ENCODE measurements at places on chromosomes 5 and 9. TPM values are rescaled to one million over a fixed set of nuclear protein-coding genes. Genes with fewer than 3 reads are reported as not detected.

DNA sequence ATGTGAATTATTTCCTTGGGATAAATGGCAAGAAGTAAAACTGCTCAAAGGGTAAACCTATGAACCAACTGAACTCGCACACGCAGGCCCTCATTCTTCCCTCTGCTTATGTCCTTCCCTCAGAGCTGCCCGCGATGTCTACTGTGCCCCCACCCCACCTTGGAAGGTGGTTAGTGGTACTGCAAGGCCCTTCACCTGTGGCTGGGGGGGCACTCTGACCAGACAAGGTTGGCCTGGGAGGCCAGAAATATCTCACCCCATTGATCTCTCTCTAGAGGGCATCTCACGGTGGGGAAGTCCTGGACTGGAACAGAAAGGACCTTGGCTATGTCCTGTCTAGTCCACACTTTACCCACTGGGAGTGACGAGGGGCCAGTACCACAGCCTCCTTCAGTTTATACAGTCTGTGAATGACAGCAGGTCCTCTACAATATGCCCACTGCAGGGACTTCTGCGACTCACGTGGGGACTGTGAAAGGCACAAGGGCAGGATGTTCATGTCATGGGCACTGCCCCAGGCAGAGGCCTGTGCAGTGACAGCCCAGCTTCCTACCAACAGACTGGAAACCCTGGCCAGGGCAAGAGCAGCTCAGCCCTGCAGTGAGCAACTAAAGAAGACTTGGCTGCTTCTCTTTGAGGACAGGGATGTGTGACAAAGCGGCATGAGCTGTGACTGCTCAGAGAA lies 56.8 kb upstream of the SYNPO start:
- H3K4me3 ChIP-seq, result no peak overlapping the region
- no peak for DNase-seq
- no peaks in the 10 kb centered on the region for H3K36me3 ChIP-seq

The FOXD4 gene
- not detected for total RNA-seq

GRCh38 chr5:38330207-38330606 lies 71.8 kb downstream of the EGFLAM start:
- DNase-seq, result no peak
- H3K4me1 ChIP-seq, result no peaks in the 10 kb centered on the region
- no peak overlapping the region for H3K4me3 ChIP-seq
- H3K27ac ChIP-seq, result no peak overlapping the region
- H3K36me3 ChIP-seq, result no peaks in the 10 kb centered on the region
- no peaks in the 10 kb centered on the region for H3K27me3 ChIP-seq

DNA sequence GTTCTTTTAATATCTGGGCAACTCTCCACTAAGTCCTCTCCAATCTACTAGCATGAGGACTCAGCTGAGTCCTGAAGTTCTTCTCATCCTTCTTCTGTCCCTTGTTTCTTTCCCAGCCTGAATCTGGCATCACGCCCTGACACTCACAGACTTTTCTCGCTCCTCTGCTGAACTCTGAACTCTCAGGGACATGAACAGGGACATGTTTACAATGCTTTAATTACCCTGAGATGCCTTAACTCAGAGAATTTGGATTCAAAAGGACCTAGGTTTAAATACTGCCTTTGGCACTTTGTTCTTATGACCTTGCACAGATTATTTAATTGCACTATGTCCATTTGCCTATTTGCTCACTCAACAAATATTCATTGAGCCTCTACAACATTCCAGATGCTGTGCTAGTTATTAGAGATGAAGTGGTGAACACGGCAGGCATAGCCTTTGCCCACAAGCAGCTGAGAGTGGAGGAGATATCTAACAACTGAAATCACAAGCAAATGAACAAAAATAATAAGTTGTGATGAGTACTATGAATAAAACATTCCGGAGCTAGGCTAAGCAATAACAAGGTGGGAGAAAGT lies 106.0 kb downstream of the ADRB2 start:
- no peaks in the 10 kb centered on the region for H3K27me3 ChIP-seq
- no peak overlapping the region for H3K4me3 ChIP-seq
- H3K4me1 ChIP-seq, result peaks cover 4% of the 10 kb centered on the region
- no peaks in the 10 kb centered on the region for H3K36me3 ChIP-seq

The FOXD4L5 gene
- total RNA-seq, result 0.90 TPM

GRCh38 chr5:177316005-177316404 lies 4.3 kb upstream of the MXD3 start:
- no peaks in the 10 kb centered on the region for H3K36me3 ChIP-seq
- DNase-seq, result no peak
- H3K27ac ChIP-seq, result no peak overlapping the region
- H3K4me3 ChIP-seq, result no peak overlapping the region
- H3K4me1 ChIP-seq, result peaks cover 22% of the 10 kb centered on the region

GRCh38 chr5:67453111-67453905 lies 256.7 kb upstream of the CD180 start:
- no peak overlapping the region for H3K27ac ChIP-seq
- H3K36me3 ChIP-seq, result no peaks in the 10 kb centered on the region
- no peak overlapping the region for H3K4me3 ChIP-seq
- no peaks in the 10 kb centered on the region for H3K27me3 ChIP-seq
- no peak for DNase-seq

DNA sequence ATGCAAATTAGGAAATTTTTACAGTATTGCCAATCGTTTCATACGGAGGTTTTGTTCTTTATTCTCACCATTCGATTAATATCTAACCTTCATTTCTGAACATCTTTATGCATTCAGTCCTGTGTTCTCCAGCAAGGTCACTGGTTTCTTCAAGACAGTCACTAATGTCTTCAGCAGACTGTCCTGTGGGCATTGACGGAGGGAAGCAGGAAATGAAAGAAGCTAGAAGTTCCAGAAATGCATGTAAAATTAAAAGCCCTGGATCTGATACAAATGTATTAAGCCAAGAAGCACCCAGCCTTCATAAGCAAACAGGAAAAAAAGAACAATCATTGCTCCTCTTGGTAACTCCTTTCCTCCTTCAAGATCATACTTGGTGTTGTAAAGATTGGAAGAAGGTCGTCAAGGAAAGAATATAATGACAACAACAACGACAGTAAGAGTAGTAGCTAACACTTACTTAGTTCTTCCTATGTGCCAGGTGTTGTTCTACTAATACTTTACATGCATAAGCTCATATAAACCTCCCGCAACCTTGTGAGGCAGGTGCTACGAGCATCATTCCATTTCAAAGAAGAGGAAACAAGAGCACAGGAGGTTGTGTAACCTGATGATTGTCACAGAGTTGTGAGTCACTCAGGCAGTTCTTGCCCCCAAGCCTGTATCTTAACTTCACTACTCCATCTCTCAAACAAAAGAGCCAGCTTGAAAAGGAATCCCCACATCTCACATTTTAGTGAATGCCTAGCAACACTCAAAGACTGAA lies 59.9 kb upstream of the CER1 start:
- no peaks in the 10 kb centered on the region for H3K27me3 ChIP-seq
- H3K36me3 ChIP-seq, result no peaks in the 10 kb centered on the region
- no peak for DNase-seq
- H3K27ac ChIP-seq, result no peak overlapping the region

GRCh38 chr9:35603506-35603985 lies 1.5 kb upstream of the TESK1 start:
- H3K4me3 ChIP-seq, result peak overlapping the region; percentile 35
- peaks cover 30% of the 10 kb centered on the region for H3K4me1 ChIP-seq
- DNase-seq, result peak; percentile 58
- H3K27me3 ChIP-seq, result no peaks in the 10 kb centered on the region
- peak overlapping the region; percentile 90 for H3K27ac ChIP-seq
- H3K36me3 ChIP-seq, result no peaks in the 10 kb centered on the region

The PRRX2 gene
- 9.6 TPM for total RNA-seq

DNA sequence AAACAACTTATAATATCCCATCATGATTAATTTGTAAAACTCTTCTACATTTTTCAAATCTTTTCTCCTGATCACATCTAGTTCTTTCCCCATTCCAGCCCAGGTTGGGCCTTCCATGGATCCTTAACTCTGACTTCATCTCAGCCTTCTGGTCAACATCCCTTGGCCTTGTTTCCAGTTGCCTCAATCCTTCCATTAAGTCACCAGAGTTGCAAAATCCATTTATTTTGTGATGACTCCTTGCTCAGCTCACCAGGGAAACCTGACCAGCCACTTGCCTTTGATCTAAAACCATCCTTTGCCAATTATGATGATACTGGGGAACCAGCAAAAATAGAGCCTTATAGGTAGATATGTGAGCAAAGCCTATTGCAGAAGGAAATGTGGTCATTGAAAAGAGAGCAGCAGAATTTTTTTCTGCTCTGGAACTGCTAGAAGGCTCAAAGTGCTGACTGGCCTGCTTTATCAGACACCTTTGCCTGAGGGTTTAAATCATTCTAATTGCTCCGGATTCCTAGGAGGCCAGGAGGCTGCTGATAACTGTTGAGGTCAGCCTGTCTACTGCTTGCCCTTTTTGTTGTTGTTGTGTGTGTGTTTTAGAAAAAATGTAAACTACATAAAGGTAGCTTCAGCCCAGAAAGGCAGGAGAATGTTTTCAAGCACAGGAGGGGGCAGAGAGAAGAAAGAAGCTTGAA lies 512.2 kb upstream of the GRIA1 start:
- H3K4me3 ChIP-seq, result no peak overlapping the region
- H3K4me1 ChIP-seq, result no peaks in the 10 kb centered on the region
- no peak for DNase-seq
- no peaks in the 10 kb centered on the region for H3K36me3 ChIP-seq
- H3K27ac ChIP-seq, result no peak overlapping the region

The LCN1 gene
- not detected for total RNA-seq

DNA sequence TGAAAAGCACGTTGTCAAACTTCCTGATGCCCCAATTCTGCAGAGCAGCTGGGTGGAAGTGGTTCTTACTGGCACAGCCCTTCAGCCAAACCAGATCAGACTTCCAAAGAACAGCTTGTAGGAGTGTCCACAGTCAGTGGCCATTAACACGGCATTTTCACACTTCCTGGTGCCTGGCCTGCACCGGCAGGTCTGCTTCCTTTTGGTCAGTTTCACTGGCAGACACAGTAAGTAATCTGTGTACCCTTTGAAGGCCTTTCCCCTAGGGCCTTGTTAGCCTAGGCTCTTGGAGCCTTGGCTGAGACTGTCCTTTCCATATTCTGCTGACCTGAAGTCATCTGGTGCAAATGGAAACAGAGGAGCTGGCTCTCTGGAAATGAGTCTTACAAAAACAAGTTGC lies 297.5 kb upstream of the TNC start:
- no peak overlapping the region for H3K4me3 ChIP-seq
- H3K27me3 ChIP-seq, result no peaks in the 10 kb centered on the region

The KIF20A gene
- not detected for total RNA-seq

- H3K36me3 ChIP-seq, result no peaks in the 10 kb centered on the region
- no peak for DNase-seq
- H3K4me1 ChIP-seq, result no peaks in the 10 kb centered on the region
- H3K27ac ChIP-seq, result no peak overlapping the region
- H3K27me3 ChIP-seq, result no peaks in the 10 kb centered on the region
Observed at GRCh38 chr9:75039009-75039408, 10.9 kb upstream of the CARNMT1 start.

The INSL4 gene
- total RNA-seq, result not detected

DNA sequence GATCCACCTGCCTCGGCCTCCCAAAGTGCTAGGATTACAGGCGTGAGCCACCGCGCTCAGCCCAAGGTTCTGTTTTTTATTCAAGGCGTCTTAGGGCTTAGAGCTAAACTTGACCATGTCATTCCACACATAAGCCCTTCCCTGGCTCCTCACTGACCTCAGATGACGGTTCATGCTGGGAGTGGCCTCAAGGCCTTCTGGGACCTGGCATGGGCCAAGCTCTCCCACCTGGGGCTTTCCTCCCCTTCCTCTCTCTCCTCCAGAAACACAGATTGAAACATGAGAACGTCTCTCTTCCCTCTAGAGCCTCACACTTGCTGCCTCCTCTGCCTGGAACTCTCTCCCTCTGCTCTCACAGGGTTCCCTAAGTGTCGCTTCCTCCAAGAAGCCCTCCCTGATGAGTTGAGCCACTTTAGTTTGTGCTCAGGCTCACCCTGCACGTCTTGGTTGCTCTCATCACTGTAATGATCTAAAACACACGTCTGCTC lies 155.6 kb upstream of the IER5L start:
- no peak overlapping the region for H3K4me3 ChIP-seq
- no peaks in the 10 kb centered on the region for H3K27me3 ChIP-seq
- no peaks in the 10 kb centered on the region for H3K4me1 ChIP-seq
- no peaks in the 10 kb centered on the region for H3K36me3 ChIP-seq
- no peak for DNase-seq
- peak overlapping the region; percentile 50 for H3K27ac ChIP-seq

GRCh38 chr5:173972925-173973615 lies 15.9 kb upstream of the C5orf47 start:
- no peaks in the 10 kb centered on the region for H3K27me3 ChIP-seq
- no peak overlapping the region for H3K27ac ChIP-seq
- peak overlapping the region; percentile 23 for H3K4me3 ChIP-seq
- peak; percentile 91 for DNase-seq

The PFN3 gene
- not detected for total RNA-seq

DNA sequence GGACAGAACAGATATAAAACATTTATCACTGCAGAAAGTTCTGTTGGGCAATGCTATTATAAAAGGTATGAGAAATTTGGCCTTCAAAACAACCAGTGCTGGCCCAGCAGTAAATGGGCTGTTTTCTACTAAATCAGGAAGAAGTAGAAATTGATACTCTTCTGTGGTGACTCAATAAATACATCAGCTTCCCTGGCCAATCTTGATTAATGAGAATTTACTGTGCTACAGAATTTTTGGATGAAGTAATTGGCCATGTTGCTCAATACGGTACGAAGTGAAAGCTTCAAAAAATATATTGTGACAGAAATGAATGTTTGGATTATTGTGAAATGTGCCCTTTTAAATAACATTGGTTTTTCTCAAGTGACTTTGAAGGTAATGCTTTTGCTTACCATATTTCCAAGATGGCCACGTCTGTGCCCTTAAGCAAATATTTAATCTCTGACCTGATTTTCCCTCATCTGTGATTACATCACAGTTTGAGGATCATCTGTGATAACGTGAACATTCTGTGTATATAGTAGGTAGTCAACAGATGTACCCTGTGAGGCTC lies 4.2 kb downstream of the DNAJA1 start:
- DNase-seq, result no peak
- peaks cover 34% of the 10 kb centered on the region for H3K4me1 ChIP-seq
- H3K36me3 ChIP-seq, result no peaks in the 10 kb centered on the region
- H3K27ac ChIP-seq, result no peak overlapping the region
- H3K4me3 ChIP-seq, result no peak overlapping the region
- H3K27me3 ChIP-seq, result no peaks in the 10 kb centered on the region

GRCh38 chr9:21477466-21477865 lies 4.6 kb downstream of the IFNE start:
- no peak overlapping the region for H3K4me3 ChIP-seq
- no peaks in the 10 kb centered on the region for H3K4me1 ChIP-seq
- H3K27ac ChIP-seq, result no peak overlapping the region
- no peaks in the 10 kb centered on the region for H3K27me3 ChIP-seq
- H3K36me3 ChIP-seq, result no peaks in the 10 kb centered on the region
- DNase-seq, result no peak

The IL4 gene
- not detected for total RNA-seq
